Occipital lobe (tissue), 3 donors: ENCODE measurements at places on chromosomes 16 and 17. TPM values are rescaled to one million over a fixed set of nuclear protein-coding genes. Genes with fewer than 3 reads are reported as not detected.

KRT25 gene
- total RNA-seq: not detected

SLC7A6OS gene
- 12.8 TPM for total RNA-seq

GRCh38 chr17:57441270-57441600 is 184.9 kb downstream of the MSI2 start:
- DNase-seq: no peak

STX1B gene
- 12.0 TPM for total RNA-seq

ZPBP2 gene
- total RNA-seq: not detected

DNA sequence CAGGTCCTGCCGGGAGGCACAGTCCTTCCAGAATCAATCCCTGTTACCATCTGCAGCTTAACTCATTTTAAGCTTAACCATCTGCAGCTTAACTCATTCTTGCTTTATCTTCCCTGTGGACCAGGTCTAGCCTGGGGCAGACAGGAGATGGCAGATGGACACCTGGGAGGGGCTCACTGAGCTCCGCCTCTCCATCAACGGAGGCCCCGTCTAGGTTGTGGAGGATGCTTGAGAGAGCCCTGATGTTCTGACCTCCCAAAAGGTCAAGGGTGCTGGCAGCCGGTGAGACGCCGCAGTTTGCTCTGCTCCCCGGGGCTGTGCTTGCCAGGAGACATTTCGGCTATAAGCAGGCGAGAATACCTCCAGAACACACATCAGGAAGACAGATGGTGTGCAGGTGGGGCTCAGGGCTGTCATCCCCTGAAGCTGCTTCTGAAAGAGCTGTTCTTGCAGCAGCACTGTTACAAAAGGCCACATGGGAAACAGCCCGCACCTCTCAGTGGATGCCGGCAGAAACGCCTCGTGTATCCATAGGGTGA is 41.3 kb downstream of the BAIAP2 start:
- DNase-seq: peak; percentile 52

SPNS2 gene
- 15.9 TPM for total RNA-seq

CCL7 gene
- total RNA-seq: not detected

- no peak for DNase-seq
Measured at GRCh38 chr16:64724339-64724738, 397.5 kb downstream of the CDH11 start.

- no peak for DNase-seq
Measured at GRCh38 chr16:80503107-80503506, 37.7 kb upstream of the DYNLRB2 start.

DNA sequence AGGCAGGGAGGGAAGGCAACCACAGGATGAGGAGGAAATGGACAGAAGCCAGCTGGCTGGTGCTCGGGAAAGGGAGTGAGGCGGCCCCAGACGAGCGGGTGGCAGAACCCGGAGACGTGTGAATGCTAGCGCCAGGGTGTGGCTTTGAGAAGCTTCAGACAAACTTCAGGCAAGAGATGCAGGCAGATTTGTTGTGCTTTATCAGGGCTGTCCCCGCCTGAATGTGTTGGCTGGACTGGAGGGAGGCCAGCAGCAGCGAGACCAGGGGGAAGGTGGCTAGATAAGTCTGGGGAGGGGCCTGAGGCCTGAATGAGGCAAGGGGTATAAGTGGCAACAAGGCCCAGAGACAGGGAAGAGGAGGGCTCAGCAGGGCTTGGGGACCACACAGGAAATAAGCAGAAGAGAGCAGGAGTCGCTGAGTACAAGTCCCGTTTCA is 22.0 kb downstream of the CAMKK1 start:
- no peak for DNase-seq

CD300E gene
- total RNA-seq: 0.16 TPM

VASN gene
- total RNA-seq: 2.5 TPM

RBFOX1 gene
- 78.0 TPM for total RNA-seq

GRCh38 chr16:50737420-50737959 is 4.4 kb upstream of the CYLD start:
- no peak for DNase-seq

MYH2 gene
- total RNA-seq: 0.62 TPM

MYLK3 gene
- 0.78 TPM for total RNA-seq

DNA sequence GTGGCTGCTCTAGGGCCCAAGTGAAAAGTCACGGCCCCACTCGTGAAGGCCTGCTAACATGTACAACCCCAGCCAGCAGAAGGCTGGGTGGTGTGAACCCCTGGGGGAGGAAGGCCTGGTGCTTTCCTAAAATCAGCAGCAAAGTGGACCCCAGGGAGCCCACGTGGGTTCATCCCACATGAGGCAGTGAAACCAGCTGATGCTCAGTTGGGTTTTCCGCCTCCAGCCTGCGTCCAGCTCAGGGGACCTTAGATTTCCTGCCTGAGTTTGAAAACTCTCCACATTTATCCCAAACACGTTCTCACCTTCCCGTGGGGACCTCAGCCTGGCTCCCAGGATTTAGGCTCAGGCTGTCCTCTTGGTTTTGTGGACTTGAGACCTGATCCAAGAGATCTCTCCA is 85.8 kb downstream of the SOCS1 start:
- no peak for DNase-seq

GRCh38 chr17:35627417-35627816 is 40.3 kb downstream of the AP2B1 start:
- no peak for DNase-seq

GRCh38 chr17:56557682-56558081 is 35.8 kb upstream of the NOG start:
- DNase-seq: no peak

- no peak for DNase-seq
Measured at GRCh38 chr17:43020030-43020621, 2.1 kb downstream of the VAT1 start.

GRCh38 chr16:27746076-27746855 is 196.3 kb downstream of the KATNIP start:
- DNase-seq: no peak

TRIM65 gene
- total RNA-seq: 11.9 TPM

DNA sequence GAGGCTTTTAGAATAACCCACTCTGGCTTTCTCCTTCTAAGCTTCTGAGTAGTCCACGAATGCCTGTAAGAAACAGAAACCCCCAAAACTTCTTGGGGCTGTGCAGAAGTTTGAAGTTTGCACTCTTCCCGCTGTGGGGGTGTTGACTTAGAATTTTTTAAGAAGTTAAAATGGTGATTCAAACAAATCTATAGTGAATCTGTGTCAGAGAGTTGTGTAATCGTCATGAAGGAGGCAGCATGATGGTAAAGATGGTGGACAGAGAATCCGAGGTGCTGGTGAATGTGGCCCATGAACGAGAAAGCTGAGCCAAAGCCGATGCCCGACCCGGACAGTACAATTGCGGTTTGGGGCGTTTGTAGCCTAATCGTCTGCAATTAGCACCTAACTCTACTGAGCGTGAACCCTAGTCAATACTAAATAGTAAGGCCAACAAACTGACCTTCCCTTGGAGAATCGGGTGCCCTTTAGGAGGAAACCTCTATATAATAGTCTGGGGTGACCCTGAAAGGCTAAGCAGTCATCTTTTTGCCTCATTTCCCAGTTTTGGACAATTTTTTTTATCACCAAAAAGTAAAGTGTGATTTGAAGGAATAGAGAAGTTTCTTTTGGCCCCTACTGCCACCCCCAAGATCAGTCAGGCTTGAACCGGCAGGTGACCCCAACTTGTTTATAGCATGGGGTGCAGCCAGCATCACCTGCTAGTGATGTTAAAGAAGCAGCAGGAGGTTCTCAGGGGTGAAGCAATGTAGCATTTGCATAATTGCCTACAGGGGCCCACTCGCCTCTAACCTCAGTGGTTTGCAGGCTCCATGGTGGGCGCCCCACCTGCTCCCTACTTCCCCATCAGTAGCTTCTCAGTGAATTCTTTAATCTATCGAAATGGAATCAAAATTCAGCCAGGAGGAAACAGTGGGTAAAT is 11.2 kb downstream of the IRF8 start:
- no peak for DNase-seq

DNA sequence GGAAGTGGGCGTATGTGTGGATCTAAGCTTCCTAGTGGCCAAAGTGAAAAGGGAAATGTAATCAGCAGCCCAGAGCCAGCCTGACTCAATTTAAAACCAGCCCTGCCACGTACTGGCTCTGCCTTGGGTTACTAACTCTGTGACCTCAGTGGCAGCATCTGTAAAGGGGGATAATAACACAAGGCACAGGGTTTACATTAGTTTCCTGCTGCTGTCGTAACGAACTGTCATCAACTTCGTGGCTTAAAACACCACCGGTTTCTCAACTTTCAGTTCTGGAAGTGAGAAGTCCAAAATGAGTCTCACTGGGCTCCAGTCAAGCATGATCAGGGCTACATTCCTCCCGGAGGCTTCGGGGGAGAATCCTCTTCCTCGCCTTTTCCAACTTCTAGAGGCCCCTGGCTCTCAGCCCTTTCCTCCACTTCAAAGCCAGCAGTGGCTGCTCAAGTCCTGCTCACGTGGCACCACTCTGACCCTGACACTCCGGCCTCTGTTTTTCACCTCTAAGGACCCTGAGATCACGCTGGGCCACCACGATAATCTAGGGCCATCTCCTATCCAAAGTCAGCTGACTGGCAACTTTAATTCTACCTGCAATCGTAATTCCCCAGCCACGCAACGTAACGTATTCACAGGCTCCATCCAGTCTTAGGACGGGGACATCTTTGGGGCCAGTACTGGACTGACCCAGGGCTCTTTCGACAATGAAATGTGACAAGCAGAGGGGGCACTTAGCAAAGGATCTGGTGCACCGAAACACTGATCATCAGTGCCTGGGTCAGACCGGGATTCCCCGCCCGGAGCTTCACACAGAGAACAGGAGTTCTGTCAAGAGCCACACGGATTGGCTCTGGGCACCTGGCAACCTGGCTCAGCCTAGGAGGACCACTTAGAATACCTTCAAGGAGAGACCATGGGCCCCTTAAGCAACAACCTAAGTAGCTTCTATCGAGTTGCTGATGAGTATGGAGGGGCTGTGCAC is 14.5 kb downstream of the TMC6 start:
- DNase-seq: no peak

GRCh38 chr16:57533431-57534336 is 2.7 kb downstream of the CCDC102A start:
- no peak for DNase-seq

DNA sequence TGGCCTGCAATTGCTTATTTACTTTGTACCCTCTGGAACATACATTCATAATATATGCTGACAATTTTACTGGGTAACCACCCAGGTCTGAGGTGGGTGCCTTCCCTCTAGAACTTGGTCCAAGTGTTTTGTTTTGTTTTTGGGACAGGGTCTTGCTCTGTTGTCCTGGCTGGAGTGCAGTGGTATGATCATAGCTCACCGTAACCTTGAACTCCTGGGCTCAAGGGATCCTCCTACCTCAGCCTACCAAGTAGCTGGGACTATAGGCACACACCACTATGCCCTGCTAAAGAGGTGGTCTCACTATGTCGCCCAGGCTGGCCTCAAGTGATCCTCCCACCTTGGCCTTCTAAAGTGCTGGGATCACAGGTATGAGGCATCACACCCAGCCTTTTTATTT is 11.2 kb upstream of the CTCF start:
- DNase-seq: no peak

DNA sequence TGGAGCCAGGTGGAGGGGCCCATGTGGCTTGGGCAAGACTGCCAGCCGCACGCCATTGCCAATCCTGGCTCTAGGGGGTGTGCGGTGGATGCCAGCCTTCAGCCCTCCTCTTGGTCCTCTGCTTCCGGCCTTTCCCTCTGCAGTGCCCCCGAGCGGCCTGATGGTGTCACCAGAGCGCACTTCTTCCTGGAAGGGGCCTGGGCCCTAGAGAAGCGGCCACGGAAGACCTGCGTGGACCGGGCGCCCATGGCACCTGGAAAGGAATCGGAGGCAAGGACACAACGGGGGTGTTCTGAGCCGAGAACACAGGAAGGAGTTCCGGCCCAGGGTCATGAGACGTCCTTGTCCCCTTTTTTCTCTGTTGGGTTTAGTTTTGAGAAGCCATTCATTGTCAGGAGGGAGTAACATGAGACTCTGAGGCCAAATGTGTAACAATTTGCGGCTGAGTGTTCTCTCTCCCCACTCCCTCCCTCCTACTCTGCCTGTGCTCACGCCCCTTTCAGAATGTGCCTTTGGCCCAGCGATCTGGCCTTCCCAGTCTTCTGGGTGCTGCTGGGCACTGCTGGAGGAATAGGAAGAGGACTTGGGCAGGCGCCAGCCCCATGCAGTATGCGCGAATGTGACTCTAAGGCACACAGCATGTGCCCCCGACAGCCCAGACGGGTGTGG is 92.8 kb downstream of the IRX3 start:
- DNase-seq: no peak

C17orf67 gene
- 1.9 TPM for total RNA-seq

GRCh38 chr16:73231944-73232554 is 184.1 kb upstream of the ZFHX3 start:
- DNase-seq: peak; percentile 20

- DNase-seq: no peak
Measured at GRCh38 chr17:67080804-67081203, 36.5 kb downstream of the CACNG1 start.

- no peak for DNase-seq
Measured at GRCh38 chr16:76970087-76970744, 220.8 kb upstream of the MON1B start.
